ENCODE measurements at places on chromosomes 7 and 10.
A peak's percentile ranks its signal among the peaks of the same experiment; 100 is the strongest.

- DNase-seq = no peak
Measured at GRCh38 chr7:142375710-142376313, 118.0 kb upstream of the PRSS58 start.

GRCh38 chr7:16651396-16652239 lies 5.6 kb downstream of the BZW2 start:
- no peak for DNase-seq

DNA sequence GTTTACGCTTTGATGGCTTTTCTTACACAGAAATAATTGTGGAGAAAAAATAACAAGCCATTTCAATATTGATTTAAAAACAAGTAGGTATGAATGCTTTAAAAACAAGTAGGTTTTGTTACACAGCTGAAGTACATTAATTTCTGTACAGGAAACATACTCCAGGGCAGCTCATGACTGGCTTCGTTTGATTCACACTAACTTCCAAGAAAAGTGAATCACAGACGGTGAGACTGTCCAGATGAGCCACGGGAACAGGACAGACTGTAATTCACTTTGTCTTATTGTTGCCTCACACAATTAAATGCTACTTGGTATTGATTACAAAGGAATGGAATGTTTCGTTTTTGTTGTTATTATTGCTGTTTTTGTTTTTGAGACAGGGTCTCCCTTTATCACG lies 26.6 kb upstream of the SNX10 start:
- no peak for DNase-seq

- DNase-seq = no peak
Measured at GRCh38 chr7:2230226-2230625, 2.5 kb downstream of the MAD1L1 start.

DNA sequence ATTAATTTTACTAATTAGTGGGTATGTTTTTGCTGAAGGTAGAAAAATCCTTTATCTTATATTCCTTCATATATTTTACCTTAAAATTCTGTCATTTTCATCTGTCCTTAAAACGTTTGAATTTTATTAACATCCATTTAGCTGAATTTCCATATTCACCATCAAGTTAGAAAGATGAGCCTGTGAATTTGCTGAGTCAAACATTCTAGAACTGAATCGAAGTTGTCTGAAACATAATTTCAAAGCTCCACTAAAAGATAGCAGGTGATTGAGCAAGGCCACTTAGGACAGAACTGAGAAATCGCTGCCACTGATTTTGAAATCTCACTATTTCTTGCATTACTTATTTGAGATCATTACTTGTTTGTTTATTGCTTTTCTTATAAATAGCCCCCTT lies 17.5 kb downstream of the HGF start:
- DNase-seq = no peak

DNA sequence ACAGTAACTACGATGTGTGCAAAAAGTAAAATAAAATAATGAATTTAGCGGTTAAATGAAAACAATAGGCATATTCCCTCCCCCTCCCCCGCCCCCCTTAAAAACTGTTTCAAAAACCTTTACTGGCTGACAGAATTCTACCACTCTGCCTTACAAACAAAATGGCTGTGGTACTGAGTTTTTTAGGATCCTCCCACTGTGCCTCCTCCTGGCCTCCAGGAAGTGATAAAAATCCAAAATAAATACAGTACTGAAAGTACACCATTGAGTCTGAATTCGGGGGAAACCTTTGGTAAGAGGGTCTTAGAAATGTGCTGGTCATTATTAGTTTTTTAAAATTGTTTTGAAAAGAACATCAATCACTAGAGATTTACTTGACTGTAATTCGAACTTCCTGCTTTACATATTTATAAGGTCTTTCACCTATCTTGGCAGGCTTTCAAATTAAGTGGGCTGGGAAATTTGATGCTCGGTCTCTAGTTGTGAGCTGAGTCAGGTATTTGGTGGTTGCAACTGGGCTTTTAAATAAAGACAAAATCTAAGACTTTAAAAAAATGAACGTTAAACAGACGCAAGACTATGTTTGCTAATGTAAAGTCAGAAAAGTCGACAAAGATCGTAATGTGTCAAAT lies 32.5 kb upstream of the EPC1 start:
- DNase-seq = peak; percentile 30

DNA sequence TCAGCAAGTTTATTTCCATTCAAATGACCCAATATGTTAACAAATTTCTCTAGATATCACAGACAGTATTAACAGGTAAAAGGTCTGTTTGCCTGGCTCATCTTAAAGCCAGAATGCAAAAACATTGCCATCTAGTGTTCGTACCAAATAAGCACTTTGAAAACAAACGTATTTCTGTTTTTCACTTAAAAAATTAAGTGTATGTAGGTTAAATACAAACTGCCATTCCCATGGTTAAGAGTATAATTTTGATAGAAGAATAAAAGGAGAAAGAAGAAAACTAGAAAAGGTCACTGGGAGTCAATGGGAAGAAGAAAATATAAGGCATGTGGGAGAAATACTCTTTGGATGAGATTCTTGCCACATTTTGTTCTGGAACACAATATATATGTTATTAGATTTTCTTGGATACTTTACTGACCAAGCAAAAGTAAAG lies 51.0 kb downstream of the ORC5 start:
- DNase-seq = peak; percentile 62

DNA sequence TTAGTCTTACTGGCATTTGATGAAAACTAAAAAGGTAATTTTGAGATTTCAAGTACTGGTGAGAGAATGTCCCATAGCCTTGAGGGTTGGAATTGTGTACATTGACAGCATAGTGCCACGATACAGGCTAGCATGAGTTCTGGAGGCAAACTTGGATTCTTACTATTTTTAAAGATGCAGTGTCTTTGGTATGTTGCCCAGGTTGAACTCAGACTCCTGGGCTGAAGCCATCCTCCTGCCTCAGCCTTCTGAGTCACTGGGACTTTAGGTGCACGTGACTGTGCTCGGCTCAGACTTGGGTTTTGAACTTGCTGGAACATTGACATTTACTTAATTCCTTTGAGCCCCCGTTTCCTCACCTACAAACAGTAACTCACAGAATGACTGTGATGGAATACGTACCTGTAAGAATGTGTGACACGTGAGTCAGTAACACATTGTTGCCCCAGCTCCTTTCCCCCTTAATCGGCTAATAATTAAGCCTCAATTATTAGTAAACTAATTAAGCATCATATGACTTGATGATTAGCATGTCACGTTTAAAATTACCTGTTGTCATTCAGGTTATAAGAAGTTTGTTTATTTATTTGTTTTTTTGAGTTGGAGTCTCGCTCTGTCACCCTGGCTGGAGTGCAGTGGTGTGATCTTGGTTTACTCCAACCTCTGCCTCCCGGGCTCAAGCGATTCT lies 10.6 kb downstream of the DNAJB6 start:
- no peak for DNase-seq

GRCh38 chr10:19730907-19731217 lies 85.4 kb upstream of the PLXDC2 start:
- no peak for DNase-seq

DNA sequence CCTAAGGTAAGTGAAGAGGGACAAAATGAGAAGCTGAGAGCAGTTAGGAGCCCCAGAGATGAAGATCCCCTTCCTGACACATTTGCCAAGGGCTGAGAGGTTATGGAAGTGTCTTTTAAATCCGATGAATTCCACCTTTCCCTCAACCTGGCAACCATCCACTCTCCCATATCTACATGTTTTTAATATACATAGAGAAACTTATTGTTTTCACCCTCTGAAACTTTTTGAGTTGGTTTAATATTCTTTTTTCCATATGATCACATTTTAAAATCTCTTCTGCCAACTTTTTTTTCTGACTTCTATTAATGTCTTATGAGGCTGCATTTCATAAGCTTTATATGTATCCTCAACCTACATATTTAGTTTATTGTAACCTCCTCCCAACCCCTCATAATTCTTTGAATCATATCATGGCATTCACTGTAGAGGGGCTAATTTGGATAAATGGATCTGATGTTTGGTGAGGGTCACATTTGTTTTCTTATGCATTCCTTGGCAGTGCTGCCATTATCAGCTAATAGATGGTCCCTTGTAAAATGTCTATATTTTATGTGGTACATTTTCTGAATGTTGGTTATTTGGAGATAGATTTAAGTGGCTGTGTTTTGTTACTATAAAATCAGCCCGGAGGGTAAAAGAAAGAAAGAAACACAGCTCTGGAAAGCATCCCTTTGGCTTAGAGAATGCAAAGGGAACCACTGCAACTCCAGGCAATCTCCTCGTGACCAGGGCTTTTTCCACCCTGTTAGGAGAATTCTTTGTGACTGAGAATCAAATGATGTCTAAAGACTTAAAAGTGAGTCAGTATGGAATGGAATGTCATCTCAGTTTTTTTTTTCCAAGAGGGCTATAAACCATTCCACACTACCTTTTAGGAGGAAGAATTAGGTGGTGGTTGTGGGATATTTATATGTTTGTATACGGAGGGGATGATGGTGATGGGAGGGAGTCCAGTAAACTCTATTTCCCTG lies 334.4 kb downstream of the SUGCT start:
- no peak for DNase-seq

- peak; percentile 47 for DNase-seq
Measured at GRCh38 chr10:114304571-114305421, 65.7 kb downstream of the VWA2 start.

DNA sequence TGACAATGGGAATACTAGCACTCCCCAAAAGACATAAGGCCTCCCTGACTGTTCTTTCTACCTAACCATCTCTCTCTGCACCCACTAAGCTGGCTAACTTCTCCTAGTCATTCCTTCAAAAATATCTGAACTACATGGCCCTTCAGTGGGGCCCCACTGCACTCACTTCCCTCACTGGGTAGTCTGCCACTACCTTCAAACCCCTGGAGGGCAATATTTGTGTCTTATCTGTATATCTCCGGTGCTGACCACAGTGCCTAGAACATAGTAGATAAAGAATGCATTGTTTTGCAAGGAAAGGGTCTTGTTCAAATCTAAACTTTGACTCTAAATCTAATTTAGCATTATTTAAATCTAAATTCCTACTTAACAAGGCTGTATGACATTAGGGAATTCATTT lies 44.3 kb downstream of the CACUL1 start:
- DNase-seq = no peak

All from NCI-H2081 (cell line).